ENCODE measurements at places on chromosomes 5 and 9.
A peak's percentile ranks its signal among the peaks of the same experiment; 100 is the strongest.

DNA sequence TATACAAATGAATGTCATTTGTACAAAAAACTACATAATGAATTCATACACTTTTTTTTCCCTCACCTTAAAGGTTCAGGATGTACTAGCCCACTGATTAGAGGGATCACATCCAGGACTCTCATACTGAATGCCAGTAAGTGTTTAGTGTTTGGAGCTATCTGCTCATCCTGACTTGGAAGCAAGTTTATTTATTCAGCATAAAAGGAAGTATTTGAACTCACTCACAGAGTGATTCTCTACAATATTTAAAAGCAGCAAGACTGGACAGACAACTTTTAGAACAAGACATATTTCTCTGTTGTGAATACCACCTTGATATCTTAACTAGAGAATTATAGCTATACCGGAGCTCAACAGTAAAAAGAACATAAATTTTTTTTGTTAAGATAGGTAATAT lies 14.8 kb upstream of the IQGAP2 start:
- no peak for DNase-seq

GRCh38 chr9:100229561-100229960 lies 123.2 kb downstream of the TEX10 start:
- DNase-seq, result no peak

DNA sequence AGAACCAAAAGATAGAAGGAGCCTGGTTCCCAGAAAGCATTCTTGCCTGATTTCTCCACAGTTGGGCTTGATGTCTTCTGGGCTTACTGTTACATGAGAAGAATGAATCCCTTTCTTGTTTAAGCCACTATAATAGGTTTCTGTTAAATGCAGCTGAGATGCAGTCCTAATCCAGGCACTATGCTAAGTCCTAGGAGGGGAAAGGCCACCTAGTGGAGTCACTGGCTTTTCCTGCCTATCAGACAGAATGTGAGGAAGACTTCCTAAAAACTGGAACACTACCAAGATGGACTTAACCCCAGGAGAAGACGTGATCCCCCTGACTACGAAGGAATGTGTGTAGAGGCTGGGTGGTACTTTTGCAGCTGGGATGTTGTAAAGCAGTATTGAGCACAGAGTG lies 34.3 kb upstream of the FSD1L start:
- no peak for DNase-seq

DNA sequence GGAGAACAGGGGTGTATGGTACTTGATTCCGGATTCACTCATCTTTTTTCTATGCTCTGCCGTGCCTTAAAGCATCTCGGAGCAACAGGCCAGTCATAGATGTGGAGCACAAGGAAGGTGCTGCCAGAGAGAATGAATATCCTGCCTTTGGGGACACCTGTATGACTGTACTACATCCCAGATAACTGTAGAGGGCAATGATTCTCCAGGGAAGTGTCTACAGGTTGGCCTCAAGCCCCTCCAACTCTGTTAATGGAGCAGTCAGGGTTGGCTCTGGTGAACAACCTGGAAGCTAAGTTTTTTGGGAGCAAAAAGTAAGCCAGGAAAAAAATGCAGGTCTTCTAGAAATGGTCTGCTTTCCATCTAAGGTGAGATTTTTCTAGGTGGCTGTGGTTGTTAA lies 71.0 kb downstream of the NREP start:
- DNase-seq, result no peak

DNA sequence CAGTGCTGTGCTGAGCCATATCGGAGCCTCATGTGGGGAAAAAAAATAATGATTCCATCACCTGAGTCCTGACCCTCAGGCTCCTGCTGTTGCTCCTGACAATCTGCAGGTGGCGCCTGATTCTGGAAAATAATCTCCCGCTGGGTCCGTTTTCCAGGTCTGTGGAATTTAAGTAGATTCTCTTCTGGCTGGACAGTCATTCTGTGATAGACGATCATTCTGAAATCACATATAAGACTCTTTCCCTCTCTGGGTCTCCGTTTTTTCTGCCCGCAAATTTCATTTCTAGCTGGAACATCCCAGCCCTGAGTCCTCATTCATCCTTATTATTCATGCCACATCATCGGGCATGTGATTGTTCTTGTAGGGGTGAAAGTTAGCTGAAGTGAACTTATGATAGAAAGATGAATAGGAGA lies 22.1 kb upstream of the STXBP1 start:
- DNase-seq, result peak; percentile 15

- no peak for DNase-seq
Observed at GRCh38 chr5:35246411-35246810, 16.1 kb upstream of the PRLR start.

- DNase-seq, result no peak
Observed at GRCh38 chr9:93294011-93294410, 110.1 kb downstream of the WNK2 start.

- DNase-seq, result no peak
Observed at GRCh38 chr5:148697180-148697808, 43.0 kb upstream of the HTR4 start.

- DNase-seq, result no peak
Observed at GRCh38 chr5:159061834-159062474, 37.8 kb downstream of the EBF1 start.

GRCh38 chr9:38394416-38394815 lies 1.9 kb downstream of the ALDH1B1 start:
- DNase-seq, result no peak

DNA sequence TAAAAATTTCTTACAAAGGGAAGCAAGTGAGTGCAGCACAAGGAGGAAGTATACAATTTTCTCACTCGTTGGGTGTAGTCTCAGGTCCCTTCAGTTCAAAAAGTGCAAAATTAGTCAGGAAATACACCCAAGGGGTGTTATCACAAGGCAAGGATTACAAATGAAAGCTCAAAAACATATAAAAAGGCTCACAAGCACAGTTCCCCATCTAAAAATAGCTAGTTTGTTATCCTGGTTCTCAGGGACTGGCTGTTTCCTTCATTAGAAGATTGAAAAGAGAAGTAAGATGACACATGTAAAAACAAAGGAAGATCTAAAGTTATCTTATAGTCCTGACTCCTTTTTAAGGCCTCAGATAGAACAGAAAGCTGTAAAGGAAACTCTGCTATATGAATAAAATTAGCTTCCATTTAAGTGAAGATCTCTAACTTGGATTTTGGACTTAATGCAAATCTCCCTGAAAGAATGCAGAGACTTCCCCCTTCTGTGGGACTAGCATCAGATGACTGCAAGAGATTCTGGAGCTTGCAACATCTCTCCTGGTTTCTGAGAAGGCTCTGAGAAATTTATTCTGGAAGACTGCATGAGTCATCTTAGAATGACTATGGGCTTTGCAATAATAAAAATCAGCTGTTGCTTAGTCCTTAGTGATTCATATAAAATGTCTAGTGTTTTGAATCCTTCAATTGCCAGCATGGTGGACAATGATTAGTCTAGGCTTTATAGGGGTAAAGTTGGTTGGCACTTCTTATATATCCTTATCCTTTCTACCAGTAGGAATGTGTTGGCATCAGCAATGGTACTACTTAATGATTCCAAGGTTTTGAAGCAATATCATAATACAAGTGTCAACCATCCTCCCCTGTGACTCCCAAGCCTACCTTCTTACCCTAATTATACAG lies 25.4 kb downstream of the DAB2 start:
- no peak for DNase-seq

DNA sequence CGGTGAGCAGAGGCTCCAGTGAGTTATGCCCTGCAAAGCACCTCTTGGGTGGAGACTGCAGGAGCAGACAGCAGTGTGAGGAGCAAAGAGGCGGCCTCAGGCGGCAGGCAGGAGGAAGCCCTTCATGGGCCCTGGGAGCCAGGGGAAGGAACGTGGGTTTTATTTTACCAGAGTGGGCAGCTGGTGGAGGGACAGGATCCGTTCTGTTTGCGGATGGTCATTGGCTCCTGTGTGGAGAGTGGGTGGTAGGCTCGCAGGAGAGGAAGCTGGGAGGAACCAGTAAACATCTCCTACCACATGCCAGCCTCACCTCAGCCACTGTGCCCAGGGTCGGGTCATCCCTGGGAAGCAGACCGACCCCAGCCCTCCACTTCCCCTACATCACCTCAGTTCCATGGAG lies 24.4 kb downstream of the HNRNPH1 start:
- no peak for DNase-seq

GRCh38 chr5:65992630-65993029 lies 66.3 kb downstream of the ERBIN start:
- no peak for DNase-seq

GRCh38 chr5:54829676-54830535 lies 155.5 kb downstream of the ESM1 start:
- no peak for DNase-seq

- DNase-seq, result no peak
Observed at GRCh38 chr5:135443161-135443960, 3.8 kb downstream of the DCANP1 start.

GRCh38 chr5:35163710-35164033 lies 66.6 kb downstream of the PRLR start:
- DNase-seq, result no peak

DNA sequence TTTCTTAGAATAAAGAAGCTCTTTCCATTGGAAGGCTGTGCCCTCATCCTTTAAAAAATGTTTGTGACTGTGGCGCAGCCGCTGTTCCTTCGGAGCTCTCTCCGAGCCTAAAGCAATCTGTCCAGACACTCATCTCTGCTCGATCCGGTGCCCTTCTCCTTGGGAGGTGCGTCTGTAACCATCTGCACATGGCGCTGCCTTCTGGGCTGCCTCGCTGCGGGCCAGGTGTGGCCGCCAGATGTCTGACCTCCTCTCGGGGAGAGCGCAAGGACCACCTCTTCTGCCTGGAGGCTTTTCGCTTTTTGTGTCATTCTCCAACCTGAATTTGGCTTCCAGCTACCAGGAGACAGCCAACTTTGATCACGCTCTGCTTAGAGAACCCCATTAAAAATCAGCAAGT lies 153.4 kb upstream of the PTCH1 start:
- DNase-seq, result no peak

GRCh38 chr9:111896942-111897600 lies 457 bp downstream of the UGCG start:
- peak; percentile 7 for DNase-seq

GRCh38 chr9:16069249-16069648 lies 516.4 kb downstream of the CCDC171 start:
- DNase-seq, result no peak

- DNase-seq, result no peak
Observed at GRCh38 chr9:24144796-24145195, 318.8 kb upstream of the ELAVL2 start.

- no peak for DNase-seq
Observed at GRCh38 chr5:98975682-98976407, 47.0 kb upstream of the CHD1 start.

GRCh38 chr9:122192914-122193525 lies 33.3 kb downstream of the MORN5 start:
- DNase-seq, result no peak

- DNase-seq, result no peak
Observed at GRCh38 chr5:39678534-39678933, 253.8 kb upstream of the DAB2 start.
